ENCODE measurements at places on chromosomes 7 and 10.

DNA sequence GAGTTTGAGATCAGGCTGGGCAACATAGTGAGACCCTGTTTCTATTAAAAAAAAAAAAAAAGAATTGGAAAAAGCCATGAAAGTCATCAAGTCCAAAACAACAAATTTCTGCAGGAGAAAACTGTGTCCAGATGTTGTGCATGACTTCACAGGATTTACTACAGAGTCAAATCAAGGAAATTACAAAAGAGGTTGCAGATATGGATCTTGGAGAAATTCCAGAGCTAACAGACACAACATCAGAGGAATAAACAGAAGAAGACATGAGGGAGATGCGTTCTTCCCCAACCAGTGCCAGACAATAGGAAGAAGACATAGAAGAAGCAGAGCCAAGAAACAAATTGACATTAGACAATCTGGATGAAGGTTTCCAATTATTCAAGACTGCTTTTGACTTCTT is 24.3 kb upstream of the KCNIP2 start:
- no peak for DNase-seq

DNA sequence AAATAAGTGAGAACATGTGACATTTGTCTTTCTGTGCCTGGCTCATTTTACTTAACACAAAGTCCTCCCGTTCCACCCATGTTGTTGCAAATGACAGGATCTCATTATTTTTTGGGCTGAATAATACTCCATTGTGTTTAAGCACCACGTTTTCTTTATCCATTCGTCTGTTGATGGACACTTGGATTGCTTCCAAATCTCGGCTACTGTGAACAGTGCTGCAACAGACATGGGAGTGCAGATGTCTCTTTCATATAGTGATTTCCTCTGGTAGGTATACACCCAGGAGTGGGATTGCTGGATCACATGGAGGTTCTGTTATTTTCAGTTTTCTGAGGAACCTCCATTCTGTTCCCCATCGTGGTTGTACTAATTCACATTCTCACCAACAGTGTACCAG is 264.4 kb upstream of the GALNT17 start:
- no peak for DNase-seq

- no peak for DNase-seq
These were observed 13.7 kb downstream of the PRPS1L1 start for GRCh38 chr7:18013936-18014335.

DNA sequence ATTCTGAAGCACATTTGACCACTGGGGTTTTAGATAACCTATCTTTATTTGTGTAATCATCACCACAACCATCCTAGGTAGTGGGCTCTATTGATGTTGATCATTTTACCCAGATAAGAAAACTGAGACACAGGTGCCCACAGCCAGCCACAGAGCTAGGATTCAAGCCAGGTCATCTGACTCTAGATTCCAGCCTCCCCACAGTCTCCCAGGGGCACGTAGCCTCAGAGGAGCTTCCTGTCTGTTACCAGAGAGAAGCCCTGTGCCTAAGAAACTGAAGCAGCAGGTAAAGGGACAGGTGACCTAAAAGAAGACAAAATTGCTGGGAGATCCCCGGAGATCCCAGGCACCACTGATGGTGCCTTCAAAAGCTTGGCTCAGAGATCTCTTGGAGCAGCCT is 55.8 kb downstream of the ALOX5 start:
- no peak for DNase-seq

DNA sequence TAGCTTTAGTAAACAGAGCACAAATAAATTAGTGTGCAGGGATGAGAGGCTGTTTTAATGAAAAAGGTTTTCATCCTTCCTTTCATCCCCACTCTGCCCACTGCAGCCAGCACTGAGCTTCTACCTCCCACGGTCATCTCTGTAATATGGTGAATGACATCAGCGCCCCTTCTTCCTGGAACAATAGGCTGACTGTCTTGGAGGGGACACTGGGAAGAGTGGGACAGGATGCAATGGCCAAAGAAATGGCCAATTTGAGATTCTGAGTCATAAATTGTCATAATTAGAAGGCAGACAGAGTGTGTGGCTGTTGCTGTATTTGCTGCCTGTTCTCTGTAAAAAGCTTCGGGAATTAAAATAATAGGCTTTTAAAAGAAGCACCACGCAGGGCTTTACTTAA is 126.7 kb upstream of the CALN1 start:
- DNase-seq = no peak

- DNase-seq = no peak
These were observed 126.0 kb downstream of the ATRNL1 start for GRCh38 chr10:115219203-115219602.

- no peak for DNase-seq
These were observed 117.5 kb upstream of the LRRN3 start for GRCh38 chr7:110973196-110973990.

- no peak for DNase-seq
These were observed 680.6 kb upstream of the MBL2 start for GRCh38 chr10:53453196-53453595.

- no peak for DNase-seq
These were observed at the start of gene GRIFIN for GRCh38 chr7:2476298-2476697. Gene GRIFIN, minus strand, starts transcription at chr7:2476398. Its CDS starts 15 bp downstream, at chr7:2476383.

DNA sequence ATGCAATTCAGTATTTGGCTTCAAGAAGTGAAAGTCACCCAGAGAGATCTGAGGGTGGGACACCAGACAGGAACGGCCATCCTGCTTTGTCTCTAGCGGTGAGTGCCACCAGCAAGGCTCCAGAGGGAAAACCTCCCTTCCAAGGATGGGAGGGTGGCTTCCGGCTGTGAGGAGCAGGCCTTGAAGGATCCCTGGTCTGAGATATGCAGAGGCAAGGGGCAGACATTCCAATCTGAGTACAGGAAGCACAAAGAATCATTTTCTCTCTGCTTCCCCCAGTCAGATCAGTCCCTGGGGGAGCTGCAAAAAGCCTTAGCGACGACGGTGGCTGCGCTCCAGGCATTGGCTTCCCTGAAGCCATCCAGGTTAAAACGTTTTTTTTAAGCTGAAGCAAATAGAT is 167.4 kb downstream of the TEX36 start:
- DNase-seq = no peak

DNA sequence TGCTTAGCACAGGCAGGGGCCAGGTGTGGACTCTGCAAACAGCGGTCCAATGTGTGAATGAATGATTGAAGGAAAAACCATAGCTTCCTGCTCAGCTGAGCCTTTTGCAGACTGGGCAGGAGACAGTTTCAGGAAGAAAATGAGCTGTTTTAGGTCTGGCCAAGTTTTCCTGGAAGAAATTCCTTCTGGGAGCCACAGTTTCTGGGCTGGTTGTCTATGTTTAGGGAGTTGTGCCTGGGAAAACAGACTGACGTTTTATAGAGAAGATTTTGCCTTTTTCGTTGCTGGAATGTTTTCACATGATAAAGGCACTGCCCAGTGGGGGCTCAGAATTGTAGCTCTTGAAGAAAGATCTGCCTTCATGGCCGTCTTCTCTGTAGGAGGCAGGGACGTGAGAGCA is 255.1 kb downstream of the CCSER2 start:
- DNase-seq = no peak

DNA sequence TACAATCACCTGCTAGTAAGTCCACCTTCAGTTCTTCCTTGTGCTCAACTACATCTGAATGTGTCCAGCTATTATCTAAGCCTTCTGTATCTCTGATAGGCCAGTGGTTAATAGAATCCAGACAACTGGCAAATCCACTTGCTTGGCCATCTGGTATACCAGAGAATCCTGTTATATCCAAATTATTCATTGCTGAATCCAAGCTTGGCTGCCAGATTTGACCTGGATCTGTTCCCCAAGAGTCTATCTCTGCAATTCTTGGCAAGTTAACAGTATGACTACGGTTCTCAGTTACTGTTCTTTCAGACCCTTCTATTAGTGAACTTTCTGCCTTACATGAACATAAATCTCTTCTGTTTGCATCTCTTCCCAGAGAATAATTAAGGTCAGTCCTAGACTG is 154.6 kb upstream of the TARP start:
- DNase-seq = no peak

DNA sequence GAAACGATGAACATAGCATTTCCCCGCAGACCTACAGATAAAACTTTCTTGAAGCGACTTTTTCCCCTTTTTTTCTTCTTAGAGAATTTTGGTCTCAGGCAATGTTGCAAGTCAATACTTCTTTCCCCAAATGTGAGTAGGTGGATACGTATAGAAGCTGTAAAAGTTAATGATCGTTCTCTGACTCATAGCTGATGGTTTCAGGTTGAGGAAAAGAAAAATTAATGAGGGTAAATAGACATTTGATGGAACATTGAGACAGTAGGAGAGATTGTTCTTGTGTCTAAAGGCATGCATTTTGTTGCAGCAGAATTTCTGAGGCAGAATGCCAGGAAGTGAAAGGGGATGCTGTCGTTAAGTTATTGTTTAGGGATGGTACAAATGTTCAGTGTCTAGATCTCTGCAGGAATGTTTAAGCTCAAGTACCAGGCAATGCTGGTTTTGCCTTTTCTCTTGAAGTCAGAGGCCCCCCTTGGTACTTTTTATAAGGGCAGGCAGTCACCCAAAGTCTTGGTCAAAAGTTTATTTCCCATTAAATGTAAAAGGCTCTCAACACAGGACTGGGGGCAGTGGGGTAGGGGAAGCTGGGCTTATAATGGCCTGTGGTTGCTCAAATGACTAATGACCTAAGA is 9.3 kb downstream of the TCF7L2 start:
- no peak for DNase-seq

DNA sequence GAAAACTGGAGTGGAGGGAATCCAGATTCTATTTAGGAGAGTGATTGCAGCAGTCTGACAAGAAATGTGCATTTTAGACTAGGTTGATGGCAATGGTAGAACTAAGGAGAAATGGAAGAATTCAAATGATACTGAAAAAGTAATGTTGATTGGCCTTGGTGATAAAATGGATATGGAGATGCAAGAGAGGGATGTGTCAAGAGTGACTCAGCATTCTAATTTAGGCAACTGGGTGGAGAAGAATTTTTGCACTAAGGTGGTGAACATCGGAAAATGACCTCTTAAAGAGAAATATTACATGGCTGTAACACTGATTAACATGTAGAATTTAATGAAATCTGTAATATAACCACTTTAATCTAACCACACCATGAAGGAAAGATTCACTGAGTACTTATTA is 806.5 kb downstream of the PHTF2 start:
- no peak for DNase-seq

GRCh38 chr7:5450549-5451327 is 27.1 kb upstream of the TNRC18 start:
- DNase-seq = no peak

DNA sequence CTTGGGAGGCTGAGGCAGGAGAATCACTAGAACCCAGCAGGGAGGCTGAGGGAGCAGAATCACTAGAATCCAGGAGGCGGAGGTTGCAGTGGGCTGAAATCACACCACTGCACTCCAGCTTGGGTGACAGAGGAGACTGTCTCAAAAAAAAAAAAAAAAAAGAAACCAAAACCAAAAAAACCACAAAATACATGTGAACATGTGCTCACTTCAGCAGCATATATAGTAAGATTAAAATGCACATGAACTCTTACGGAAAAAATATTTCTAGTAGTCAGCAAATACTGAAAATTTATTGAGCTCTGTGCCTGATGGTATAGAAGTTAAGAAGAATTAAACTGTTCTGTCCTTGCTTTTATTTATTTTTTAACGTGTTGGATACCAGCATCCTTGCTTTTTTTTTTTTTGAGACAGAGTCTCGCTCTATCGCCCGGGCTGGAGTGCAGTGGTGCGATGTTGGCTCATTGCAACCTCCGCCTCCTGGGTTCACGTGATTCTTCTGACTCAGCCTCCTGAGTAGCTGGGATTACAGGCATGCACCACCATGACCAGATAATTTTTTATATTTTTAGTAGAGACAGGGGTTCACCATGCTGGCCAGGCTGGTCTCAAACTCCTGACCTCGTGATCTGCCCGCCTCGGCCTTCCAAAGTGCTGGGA is 9.6 kb upstream of the ZNF487 start:
- no peak for DNase-seq

- no peak for DNase-seq
These were observed 36.7 kb upstream of the EFCAB10 start for GRCh38 chr7:105618016-105618296.
